Stimulated activated CD8-positive, alpha-beta memory T cell treated with anti-CD3 and anti-CD28 coated beads, Interleukin-2, amount 100 ng/mL, for 1 hour (primary cell): ENCODE measurements at places on chromosomes 2 and 18.

DNA sequence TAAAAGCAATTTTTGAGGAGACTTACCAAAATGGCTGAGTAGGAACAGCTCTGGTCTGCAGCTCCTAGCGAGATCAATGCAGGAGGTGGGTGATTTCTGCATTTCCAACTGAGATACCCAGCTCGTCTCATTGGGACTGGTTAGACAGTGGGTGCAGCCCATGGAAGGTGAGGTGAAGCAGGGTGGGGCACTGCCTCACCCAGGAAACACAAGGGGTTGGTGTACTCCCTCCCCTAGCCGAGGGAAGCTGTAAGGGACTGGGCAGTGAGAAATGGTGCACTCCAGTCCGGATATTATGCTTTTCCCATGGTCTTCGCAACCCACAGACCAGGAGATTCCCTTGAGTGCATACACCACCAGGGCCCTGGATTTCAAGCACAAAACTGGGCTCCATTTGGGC is 419.0 kb downstream of the NUP35 start:
- DNase-seq: no peak

- DNase-seq: no peak
These were observed 91.0 kb downstream of the ICA1L start for GRCh38 chr2:202780514-202781021.

DNA sequence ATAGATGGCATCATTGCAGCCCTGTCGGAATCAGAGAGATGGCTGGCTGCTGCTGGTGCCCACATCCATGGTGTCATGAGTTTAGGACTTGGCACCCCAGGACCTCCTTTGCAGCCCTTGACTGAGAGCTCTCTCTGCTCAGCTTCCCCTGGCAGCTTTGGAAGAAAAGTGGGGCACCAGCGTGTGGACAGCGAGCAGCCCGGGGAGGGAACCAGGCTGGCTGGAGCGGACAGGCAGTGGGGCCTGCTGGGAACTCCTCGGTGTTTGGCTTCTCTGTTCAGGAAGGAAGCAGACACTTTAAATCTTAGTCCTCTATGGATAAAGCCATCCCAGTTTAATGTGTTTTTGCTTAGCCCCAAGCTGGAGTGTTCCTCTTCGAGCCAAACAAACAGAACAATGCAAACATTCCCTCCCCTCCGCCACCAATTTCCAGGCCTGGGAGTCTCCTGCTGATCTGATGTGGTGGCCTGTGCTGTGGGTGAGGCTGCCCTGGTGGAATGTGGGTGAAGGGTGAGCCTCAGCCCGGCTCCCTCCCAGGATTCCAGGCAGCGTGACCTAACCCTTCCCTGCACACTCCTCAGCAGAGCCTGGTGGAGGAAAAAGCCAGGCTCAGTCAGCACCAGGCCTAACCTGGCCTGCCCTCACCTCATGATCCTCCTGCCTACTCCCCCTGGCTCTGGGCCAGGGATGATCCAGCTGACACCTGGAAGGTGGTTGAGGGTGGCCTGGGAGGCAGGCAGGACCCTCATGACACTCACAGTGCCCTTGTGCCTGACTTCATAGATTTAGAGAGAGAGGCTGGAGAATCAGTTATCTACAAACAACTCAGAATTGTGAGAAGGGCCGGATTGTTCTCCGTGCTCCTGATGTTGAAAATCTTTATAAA is 21.6 kb upstream of the ITGB6 start:
- DNase-seq: no peak

GRCh38 chr18:78496079-78496478 is 483.5 kb upstream of the SALL3 start:
- DNase-seq: no peak

DNA sequence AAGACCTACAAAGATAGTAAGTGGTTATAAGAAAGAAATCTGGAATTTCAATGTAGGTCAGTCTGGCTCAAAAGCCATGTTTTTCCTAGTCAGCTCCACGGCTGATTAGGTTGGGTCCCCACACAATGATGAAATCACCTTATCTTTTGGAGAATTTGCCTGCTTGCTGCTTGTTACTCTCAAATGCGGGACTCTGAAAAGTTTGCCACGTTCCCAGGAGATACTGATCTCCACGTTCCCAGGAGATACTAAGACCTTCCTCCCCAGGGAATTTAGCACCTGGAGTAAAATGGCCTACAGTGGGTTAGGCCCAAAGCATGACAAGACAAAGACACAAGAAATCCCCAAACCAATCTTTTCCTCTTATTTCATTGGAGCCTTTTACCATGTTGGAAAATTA is 449.6 kb downstream of the TNS1 start:
- DNase-seq: no peak

DNA sequence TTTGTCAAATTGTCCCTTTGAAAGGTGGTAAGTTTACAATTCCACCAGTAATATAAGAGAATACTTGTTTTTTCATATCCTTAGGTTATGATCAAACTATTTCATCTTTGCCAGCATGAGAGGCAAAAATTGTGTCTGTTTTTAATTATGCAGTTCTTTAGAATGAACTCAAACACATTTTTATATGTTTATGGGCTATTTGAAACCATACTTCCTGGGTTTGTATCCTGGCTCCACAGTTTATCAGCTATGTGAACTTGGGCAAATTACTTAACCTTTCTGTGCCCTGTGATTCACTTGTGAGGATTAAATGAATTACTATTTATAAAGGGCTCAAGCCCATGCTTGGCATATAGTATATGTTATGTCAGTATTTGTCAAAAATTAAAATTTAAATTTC is 109.4 kb downstream of the TANC1 start:
- no peak for DNase-seq

- no peak for DNase-seq
These were observed 65.7 kb upstream of the GLI2 start for GRCh38 chr2:120669971-120670370.

DNA sequence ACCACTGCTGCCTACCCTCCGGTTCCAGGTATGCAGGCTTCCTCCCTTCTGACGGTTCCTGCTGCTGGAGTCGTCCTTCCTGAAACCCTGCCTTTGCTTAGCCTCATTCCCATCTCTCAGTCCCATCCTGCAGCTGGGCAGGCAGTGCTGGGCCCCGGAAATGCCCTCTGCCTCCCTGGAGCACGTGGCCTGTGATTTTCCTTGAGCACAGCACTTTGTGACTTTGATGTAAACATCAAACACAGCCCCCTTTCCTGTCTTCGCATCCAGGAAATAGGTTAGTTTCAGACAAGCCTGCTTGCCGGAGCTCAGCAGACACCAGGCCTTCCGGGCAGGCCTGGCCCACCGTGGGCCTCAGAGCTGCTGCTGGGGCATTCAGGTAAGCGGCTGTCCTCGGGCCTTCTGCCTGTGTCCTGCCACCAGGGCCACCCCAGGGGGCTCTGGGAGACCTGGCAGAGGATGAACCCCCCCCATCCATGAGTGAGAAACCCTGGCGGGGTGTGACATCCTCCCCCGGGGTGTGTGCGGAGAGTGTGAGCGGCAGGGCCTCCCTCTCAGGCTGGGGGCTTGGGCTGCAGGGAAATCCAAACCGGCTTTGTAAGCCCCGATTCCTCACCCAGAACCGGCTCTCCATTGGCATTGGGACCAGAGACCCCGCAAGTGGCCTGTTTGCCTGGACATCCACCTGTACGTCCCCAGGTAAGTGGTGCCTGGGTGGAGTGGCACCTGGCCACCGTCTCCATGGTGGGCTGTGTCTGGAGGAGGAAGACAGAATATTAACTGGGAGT is at the start of gene ZAP70:
TSS of gene ZAP70 (plus strand) at position 281 of the 788 bp plus-strand sequence. CDS start 10,461 bp downstream, outside the sequence.
- DNase-seq: no peak

DNA sequence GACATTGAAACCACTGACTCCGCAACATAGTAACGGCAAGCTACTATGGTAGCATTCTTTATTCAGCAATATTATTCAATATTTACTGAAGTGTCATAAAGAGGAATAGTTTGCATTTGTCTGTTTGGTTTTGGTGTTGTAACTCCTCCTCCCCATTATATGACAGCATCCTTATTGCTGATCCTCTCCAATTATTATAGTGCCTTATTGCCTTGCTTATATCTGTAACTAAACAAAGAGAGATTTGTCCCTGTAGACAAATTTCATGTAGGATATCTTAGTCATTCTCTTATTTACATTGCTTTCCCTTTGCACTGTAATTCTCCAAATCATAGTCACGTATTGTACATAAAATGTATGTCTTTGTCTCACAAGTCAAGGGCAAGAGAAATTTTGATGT is 1041.2 kb upstream of the ZEB2 start:
- no peak for DNase-seq

DNA sequence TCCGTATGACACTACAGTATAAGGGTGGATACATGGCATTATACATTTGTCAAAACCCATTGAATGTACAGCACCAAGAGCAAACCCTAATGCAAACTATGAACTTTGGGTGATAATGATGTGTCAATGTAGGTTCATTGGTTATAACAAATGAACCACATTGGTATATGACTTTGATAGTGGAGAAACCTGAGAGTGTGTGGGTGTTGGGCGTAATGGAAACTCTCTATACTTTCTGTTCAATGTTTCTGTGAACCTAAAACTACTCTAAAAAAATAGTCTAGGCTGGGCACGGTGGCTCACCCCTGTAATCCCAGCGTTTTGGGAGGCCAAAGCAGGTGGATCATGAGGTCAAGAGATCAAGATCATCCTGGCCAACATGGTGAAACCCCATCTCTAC is 6.5 kb upstream of the ACTG2 start:
- DNase-seq: no peak

- no peak for DNase-seq
These were observed 33.9 kb downstream of the INO80C start for GRCh38 chr18:35463827-35464226.

DNA sequence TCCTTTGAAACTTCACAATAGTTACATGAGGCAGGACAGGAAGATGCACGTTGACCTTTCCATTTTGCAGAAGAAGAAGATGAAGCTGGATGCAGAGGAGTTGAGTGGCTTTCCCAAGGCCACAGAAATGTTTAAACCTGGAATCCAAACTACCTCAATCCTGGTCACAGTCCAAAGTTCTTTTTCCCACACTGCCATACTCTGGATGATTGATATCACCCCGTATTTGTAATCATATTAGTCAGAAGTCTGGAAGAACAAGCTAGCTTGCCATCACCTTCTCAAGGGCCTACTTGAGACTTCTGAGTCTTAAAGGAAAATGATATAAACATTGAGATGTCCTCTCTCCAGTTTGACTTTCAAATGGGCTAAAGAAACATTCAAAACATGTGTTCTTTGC is 190.1 kb downstream of the LNPK start:
- no peak for DNase-seq

GRCh38 chr2:28387082-28387960 is 5.3 kb upstream of the FOSL2 start:
- DNase-seq: no peak

GRCh38 chr18:63148449-63149301 is 170.9 kb downstream of the BCL2 start:
- DNase-seq: no peak

DNA sequence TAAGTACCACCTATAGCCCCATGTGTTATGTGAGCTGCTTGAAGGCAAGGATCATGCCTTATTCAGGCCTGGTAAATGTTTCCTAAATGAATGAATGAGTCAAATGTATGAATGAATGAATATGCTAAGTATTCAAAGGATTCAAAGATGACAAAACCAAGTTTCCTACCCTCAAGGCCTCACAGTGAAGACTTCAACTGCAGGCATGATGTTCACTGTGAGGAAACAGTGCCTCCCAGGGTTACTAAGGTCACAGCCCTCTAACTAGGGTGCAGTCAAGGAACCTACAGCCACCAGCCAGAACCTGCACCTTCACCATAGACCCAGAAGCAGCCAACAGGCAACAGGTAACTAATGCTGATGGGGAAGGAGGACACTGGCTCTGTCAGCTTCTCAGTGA is 69.3 kb downstream of the SUMO1 start:
- DNase-seq: no peak
